Activated naive CD8-positive, alpha-beta T cell treated with anti-CD3 and anti-CD28 coated beads, Interleukin-2, amount 50 U/mL, for 24 hours (primary cell): ENCODE measurements at places on chromosomes 4 and X.

- DNase-seq, result no peak
Observed at GRCh38 chrX:136195247-136195646, 47.9 kb downstream of the FHL1 start.

GRCh38 chr4:73189274-73189810 is 69.3 kb downstream of the ANKRD17 start:
- no peak for DNase-seq

DNA sequence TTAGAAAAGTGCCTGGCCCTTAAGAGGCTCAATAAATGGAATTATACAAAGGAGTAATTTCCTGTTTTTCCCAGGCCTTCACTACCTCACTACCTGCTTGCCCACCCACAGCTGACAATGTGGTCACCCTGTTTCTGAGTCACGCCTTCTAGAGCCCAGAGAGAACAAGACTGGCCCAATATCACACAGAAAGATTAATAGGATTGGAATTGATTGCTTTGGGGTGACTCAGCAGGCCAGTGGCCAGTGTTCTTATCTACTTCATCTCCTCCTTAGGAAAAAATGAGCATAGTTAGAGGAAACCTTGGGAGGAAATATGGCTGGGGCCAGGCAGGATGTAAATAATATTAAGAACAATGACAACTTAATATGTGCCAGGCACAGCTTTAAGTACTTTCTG is 4.5 kb upstream of the FGF16 start:
- DNase-seq, result no peak

DNA sequence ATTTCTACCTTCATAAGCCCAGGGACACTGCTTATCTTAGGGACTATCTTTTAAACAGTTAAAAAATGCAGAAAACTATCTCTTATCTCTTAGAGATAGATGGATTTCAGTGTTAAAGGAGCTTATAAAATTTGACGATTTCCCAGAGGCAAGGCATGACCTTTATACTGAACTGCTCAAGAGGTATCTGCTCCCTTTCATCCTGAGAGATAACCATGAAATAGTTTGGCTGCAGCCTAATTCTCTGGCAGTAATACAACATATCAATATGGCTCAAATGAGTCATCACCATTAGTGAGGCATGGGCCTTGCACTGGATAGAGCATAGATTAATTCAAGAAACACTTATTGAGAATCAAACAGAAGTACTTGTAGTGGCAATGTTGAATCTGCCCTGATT is 348.2 kb upstream of the GRIA3 start:
- DNase-seq, result no peak

GRCh38 chr4:78735697-78736096 is 40.5 kb upstream of the BMP2K start:
- DNase-seq, result no peak

GRCh38 chr4:54228056-54228527 is 1.0 kb upstream of the PDGFRA start:
- DNase-seq, result peak; percentile 70

DNA sequence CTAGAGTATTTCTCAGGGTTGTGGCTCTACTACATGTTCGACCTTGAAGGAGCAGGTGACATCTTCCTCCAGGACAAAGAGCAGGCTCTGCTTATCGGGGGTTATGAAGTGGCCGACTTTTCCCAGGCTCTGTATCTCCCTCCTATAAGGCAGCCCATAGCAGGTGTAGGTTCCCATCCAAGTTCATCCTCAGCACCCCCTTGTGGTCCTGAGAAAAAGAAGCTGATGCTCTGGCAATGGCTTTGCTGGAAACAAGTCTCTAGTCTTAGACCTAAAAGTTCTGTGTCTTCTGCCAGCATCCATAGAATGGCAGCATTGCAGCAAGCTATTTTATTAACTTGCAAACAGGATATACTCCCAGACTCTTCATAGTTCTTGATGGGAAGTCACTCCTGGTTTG is 836.6 kb upstream of the PRKX start:
- DNase-seq, result no peak

- DNase-seq, result peak; percentile 28
Observed at GRCh38 chrX:101485212-101485949, at the start of gene ARMCX4. Gene ARMCX4, plus strand, starts transcription at chrX:101485456. Its CDS starts 3,134 bp downstream, at chrX:101488590.

DNA sequence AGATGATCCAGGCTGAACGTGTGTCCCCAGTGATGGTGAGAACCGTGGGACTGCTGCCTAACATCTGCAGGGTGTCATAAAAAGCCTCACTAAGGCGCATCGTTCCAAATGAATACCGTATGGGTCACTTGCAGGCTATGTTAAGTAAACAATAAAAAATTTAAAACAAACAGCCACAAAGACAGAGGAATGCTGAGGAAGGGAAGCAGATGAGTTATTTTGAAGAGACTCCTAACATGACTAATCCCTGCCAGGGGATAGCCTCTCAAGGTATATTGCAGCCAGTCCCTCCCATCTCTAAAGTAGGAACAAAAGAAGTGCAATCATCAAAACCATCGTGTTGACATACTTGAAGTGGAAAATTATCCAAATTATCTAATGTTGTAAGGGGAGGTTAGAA is 83.8 kb downstream of the UNC5C start:
- DNase-seq, result no peak

DNA sequence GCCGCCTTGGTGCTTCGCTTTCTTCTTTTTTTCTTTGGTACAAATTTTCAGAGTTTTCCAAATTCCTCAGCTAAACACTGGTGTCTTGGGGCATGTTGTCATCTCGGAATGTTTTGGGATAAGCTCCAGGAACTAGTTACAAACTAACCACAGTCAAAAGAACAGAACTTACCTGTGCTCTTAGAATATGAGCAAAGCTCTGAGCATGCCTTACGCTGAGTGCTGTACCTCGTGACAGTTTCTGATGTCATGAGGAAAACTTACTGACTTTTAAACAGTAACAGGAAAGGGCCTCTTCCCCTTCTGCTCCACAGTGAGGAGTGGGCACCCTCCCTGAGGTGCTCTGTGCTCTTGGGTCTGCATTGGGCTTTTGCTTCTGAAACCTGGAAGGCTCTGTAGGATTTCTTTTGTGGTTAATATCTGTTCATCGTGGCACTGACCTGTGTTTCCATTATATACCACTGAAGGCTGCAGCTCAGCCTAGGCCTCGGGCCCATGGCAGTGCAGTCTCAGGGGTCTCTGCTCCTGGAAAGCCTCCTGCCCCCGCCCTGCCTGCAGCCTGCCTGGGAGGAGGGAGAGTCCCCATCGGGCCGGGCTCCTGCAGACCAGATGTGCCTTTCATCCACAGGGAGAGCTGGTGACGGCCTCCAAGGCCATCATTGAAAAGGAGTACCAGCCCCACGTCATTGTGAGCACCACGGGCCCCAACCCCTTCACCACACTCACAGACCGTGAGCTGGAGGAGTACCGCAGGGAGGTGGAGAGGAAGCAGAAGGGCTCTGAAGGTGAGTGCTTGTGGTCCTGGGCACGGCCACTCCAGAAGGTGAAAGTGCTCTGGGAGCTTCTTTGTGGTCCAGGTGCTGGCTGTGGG is 48.7 kb downstream of the NOP14 start:
- peak; percentile 19 for DNase-seq

- no peak for DNase-seq
Observed at GRCh38 chr4:143488687-143489086, 24.8 kb upstream of the SMARCA5 start.

DNA sequence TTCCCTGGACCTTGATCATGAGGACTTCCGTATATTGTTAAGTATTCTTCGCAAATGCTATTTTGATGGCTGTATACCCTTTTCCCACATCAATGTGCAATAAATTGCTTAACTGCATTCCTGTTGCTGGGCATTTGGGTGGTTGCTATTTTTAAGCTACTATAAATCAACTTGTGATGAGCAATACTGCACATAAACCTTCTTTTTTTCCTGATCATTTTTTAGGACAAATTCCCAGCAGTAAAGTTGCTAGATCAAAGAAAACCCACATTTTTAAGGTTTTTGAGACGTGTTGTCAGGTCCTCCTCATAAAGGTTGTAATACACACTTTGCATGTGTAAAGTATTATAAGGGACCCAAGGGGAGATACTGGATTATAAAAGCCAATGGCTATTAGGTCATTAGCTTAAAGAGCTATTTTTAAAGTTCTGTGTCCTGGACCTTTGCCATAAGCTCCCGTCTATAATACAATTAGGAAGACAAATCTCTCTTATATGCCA is 35.6 kb downstream of the LIMCH1 start:
- DNase-seq, result no peak

- no peak for DNase-seq
Observed at GRCh38 chrX:1167466-1167865, 45.0 kb downstream of the CRLF2 start.

- no peak for DNase-seq
Observed at GRCh38 chr4:137705171-137705783, 173.0 kb upstream of the PCDH18 start.

- no peak for DNase-seq
Observed at GRCh38 chr4:28759064-28759463, 1898.4 kb downstream of the STIM2 start.

DNA sequence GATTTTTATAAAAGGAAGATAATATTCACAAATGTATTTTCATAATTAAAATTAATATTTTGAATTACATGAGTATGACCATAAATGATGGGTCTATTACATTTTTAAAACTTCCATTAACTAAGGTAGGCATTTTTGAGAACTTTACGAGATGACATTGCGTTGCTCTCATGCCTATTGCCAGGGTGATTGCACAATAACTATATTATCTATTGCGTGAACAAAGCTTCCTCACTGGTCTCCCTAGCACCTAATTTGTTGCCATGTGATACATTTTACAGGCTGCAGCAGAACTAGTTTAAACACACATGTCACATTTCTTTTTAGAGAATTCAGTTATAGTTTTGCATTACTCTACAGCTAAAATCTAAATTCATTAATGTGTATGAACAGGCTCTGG is 289.7 kb upstream of the GRID2 start:
- DNase-seq, result no peak

DNA sequence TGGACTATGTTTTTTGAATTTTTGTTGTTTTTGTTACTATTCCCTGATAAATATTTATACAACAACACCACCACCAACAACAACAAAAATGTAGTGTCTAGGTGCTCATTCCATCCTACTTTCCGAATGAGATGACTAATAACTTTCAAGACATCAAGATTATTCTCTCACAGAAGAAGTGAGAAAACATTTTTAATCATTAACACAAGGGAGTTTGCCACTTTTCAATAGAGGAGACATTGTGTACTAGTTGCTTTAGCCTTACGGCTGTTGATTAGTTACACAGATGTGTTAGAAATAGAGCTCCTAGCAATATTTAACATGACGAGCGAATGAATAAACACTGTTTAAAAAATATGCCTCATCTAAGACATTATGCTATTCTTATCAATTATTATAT is 898.8 kb downstream of the C4orf33 start:
- DNase-seq, result no peak
